ENCODE measurements at places on chromosomes 13 and 19.
A peak's percentile ranks its signal among the peaks of the same experiment; 100 is the strongest.

GRCh38 chr19:57648331-57649003, 15.5 kb downstream of the ZNF211 start:
- peak; percentile 19 for DNase-seq

- no peak for DNase-seq
Observed at GRCh38 chr13:106230450-106230849, 305.0 kb downstream of the EFNB2 start.

- no peak for DNase-seq
Observed at GRCh38 chr19:46860846-46861690, at the start of gene ARHGAP35. Gene ARHGAP35 (plus strand): TSS chr19:46860997. CDS start chr19:46918676, 57,679 bp downstream.

- no peak for DNase-seq
Observed at GRCh38 chr19:14476673-14477401, 1.7 kb upstream of the PTGER1 start.

GRCh38 chr19:56114051-56114777, 6.9 kb downstream of the ZNF787 start:
- DNase-seq = no peak

DNA sequence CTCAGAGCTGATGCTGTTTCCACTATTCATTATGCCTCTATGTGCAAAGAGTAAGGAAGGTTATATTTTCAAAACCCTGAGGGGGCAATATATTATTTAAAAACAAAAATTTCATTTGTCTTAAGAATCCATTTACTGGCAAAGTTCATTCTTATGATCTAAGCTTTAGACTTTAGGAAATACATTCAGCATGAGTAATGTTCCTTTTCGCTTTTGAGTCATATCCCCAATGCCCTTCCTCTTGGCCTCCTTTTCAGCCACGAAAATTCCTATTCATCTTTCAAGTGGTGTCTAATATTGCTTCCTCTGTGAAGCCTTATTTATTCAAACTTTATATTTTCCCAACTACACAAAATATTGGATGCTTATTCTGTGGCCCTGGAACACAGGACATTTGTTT, 1317.0 kb downstream of the PCDH9 start:
- DNase-seq = no peak

DNA sequence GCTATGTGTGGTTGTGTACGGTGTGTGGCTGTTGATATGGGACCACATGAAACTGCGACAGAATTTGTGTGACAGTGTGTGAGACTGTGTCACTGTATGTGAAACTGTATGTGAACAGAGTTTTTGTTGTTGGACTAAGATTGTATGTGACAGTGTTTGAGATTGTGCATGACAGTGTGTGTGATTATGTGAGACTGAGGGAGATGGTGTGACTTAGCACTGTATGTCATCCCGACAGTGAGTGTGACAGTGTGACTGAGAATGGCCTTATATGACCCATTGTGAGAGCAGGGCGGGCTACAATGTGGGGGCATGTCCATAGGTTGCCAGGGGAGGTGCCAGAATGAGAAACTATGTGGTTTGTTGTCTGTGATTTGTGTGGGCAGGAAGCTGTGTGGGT, 930 bp downstream of the ZNF583 start:
- DNase-seq = no peak

DNA sequence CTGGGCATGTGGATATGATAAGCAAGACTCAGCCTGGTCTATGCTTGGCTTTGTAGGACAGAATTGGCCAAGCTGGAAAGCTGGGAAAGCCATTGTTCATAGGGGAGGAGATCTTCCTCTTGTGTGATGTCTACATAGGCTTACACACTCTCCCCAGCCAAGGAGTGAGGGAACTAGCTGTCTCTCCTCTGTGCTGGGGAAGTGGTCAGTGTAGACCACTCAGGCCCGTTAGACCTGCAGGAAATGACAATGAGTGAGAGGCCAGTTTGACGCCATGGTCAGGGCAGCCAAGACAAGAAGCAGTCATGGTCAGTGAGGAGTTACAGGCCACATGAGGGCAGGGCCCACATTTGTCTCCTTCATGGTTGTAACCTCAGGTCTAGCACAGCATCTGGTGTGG, 159.1 kb upstream of the KL start:
- DNase-seq = no peak

DNA sequence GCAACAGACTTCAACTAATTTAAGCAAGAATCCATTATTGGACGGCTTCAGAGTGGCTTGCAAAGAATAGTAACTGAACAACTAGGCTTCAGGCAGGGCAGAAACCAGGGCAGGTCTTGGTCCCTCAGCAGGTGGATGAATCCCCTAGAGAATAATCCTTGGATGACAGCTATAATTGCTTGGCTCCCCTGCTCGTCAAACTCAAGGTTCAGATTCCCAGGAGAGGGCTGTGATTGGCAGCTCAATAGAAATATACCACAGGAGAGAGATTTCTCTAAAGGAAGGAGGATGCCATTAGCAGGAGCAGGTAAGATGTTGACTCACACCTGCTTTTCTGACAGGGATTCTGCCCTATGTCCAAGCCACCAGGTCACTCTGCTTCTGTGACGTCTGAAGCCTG, 89.6 kb upstream of the PCDH8 start:
- no peak for DNase-seq

GRCh38 chr13:46071590-46072249, 19.2 kb upstream of the ZC3H13 start:
- DNase-seq = no peak
